ENCODE measurements at places on chromosomes 2 and 18.

GRCh38 chr18:7926526-7926925 lies 359.4 kb downstream of the PTPRM start:
- DNase-seq = no peak

- DNase-seq = no peak
These were observed 14.9 kb downstream of the SLC9A4 start for GRCh38 chr2:102487761-102488462.

- no peak for DNase-seq
These were observed 62.6 kb downstream of the TRPM8 start for GRCh38 chr2:233979748-233980147.

DNA sequence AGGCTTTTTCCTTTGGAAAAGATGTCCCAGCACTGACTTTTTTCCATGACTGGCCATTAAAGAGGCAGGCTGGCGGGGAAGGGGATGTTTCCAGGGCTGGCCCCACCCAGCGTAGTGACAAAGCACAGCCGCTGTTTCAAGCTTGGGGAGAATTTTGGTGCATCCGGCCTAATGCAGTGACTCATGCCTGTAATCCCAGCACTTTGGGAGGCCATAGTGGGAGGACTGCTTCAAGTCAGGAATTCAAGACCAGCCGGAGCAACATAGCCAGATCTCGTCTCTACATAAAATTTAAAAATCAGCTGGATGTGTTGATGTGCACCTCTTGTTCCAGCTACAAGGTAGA lies 78.0 kb upstream of the SH3BP4 start:
- no peak for DNase-seq

- DNase-seq = no peak
These were observed 149.7 kb downstream of the TXNL1 start for GRCh38 chr18:56488739-56489138.

GRCh38 chr2:172965433-172966212 lies 110.0 kb upstream of the MAP3K20 start:
- DNase-seq = no peak

GRCh38 chr2:237693291-237693994 lies 66.1 kb downstream of the LRRFIP1 start:
- DNase-seq = no peak

DNA sequence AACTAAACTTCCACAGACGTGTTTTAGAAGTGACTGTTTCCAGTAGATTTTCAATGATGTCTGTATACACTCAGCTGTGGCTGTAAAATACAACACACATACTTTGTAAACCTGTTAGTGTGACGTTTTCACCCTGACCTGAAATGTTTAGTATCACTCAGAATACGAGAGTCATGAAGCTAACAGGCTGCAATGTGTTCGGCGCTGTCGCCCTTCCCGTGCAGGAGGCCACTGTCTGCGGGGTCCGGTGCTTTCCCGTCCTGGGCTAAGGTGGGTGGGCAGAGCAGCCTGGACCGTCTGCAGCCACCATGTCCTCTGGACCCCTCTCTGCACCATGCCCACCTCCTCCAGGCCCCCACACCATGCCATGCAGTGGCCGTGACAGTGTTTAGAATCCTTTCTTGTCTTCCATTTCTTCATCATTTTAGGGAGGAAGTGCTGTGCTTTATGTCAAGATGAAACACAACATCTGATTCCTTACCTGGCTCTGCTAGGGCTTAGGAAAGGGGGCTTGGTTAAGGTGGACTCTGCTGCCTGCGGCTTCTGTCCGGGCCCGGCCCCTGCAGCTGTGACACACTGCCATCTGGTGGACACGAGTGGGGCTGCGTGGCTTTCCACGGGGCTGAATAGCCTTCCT lies 53.8 kb upstream of the RBM44 start:
- DNase-seq = peak; percentile 40

- DNase-seq = no peak
These were observed 12.0 kb downstream of the KCNK3 start for GRCh38 chr2:26704441-26704977.

DNA sequence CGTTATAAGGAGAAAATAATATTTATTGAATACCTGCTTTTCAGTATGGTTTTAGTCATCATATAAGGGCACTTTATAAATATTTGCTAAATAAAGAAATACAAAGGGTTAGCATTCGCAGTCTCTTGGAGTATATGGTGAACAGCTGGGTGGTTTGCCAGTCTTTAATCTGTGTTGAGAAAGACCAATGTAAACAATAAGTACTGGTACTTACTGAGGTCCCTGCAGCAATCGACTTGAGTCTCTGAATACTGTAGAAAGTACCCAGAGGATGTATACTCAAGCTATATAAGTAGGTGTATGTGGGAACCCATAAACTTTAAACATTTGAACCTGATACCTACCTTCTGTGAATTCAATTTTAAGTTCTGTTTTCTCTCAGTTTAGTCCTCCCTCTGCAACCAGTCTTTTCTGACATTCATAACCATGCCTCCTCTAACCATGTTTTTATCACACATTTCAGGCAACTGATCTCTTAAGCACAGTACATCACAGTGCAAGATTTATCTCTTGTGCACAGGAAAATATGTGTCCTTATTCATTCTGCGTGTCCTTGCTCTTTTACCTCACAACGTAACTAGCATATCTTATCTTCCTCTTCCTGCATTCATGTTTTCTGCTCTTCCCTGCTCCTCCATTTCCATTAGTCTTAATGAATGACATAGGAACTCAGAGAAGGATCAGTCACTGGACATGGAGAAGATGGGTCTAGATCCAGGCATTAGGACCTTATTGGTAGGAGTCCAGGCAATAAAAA lies 21.7 kb downstream of the C18orf63 start:
- no peak for DNase-seq

DNA sequence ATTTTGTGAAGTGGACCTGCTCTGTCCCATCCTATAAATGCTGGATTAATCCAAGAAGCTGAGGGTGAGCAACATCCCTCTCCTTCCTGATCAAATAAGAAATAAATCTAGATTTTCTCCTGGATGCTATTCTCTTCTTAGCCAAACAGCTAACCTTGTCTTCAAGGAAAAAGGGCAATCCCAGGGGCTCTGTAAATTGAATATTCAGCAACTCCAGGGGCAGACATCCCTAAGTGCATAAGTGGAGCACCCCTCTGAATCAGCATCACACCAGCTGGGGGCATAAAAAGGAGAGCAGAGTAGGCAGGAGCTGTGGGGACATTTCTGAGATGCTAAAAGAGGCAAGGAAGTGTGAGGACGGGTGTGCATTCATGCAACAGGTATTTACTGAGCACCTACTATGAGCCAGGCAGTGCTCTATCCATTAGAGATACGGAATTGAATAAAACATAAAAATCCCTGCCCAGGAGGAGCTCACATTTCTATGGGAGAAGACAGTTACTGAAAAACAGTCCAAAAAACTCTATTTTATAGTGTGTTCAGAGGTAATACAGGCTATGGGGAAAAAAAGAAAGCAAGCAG lies 2.8 kb upstream of the STEAP3 start:
- no peak for DNase-seq

DNA sequence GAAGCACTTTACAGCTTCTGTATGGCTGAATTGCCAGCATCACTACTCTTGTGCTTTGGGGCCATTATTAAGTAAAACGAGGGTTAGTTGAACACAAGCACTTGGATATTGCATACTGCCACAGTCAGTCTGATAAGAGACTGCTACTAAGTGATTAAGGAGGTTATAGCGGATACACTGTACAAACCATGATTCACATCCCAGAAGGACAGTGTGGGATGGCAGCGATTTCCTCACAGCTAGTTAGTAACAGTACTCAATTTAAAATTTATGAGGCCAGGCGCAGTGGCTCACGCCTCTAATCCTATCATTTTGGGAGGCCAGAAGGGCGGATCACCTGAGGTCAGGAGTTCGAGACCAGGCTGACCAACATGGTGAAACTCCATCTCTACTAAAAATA lies 2.6 kb upstream of the BMPR2 start:
- DNase-seq = no peak

- DNase-seq = no peak
These were observed 1.0 kb downstream of the IL1A start for GRCh38 chr2:112783187-112783714.

- no peak for DNase-seq
These were observed 48.9 kb downstream of the FRZB start for GRCh38 chr2:182817558-182817957.

- DNase-seq = no peak
These were observed 19.3 kb downstream of the PAIP2B start for GRCh38 chr2:71207601-71208000.

DNA sequence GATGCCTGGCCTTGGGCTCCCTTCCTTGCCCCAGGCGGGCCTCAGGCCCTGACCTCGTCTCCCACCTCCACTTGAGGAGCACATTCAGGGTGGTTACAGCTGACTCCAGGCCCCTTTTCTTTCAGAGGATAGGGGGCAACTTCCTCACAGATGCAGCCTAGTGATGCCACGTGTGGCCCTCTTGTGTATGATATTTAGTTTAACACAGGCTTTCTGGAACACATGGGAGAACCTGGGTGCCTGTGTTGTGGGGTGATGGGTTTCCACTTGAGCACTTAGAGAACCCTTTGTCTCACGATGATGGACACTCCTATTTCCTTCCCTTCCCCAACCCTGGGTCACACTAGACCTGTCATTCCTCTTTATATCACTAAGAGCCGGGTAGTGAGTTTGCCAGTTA lies 6.8 kb upstream of the KCNS3 start:
- DNase-seq = no peak

GRCh38 chr2:54077088-54077900 lies 38.1 kb upstream of the ACYP2 start:
- DNase-seq = no peak

DNA sequence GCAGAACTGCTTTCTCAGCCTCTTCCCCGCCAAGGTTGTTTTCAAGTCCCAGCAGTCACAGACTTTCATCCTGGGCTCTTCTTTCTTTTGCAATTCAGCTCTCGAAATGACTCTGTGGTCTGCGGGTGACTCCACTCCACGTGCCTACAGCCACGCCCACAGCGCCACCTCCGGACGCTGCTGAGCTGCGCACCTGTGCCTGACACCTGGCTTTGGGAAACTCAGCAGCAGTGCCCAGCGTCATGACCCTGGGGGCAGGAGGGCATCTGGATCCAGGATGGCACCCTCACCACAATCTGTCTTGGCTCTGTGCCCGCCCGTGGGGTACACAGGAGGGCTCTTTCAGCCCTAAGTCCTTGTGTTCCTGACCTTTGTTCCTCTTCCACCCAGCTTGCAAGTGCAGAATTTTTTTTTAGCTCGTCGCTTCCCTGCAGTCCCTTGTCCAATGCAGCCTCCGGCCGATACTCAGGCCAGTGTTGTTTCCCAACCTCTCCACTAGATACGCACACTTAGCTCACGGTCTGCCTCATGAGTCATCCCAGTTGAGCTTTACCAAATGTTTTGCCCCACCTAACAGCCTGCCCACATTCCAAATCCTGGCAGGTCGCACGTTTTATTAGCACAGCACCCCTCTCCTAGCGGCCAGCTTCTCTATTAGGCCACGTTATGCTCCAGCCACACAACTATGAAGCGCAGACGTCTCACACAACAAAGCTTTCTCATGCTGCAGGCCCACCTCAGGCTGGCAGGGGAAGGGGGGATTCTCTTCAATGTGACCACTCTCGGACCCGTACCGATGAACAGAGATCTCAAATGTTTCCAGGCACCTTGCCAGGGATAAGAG lies 6.5 kb upstream of the CAPN10 start:
- DNase-seq = peak; percentile 22

- DNase-seq = no peak
These were observed 62.1 kb downstream of the TMEM17 start for GRCh38 chr2:62443886-62444285.

DNA sequence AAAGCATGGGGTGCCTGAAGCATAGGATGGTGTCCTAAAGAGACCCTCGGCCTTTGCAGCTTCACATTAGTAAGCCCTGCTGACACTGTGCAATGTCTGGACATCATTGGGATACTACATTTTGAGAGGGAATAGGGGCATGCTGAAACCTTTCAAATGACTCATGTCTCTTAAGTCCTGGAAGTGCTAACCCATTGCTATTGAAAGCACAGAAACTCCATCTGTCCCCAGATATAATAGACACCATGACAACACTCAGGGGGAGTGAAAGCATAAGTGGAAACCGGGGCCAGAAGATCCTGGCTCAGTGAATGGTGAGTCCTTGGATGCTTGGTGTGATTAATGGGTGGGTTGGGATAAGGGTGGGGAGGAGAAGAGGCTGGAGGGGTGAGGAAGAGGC lies 595.5 kb upstream of the ID2 start:
- no peak for DNase-seq

DNA sequence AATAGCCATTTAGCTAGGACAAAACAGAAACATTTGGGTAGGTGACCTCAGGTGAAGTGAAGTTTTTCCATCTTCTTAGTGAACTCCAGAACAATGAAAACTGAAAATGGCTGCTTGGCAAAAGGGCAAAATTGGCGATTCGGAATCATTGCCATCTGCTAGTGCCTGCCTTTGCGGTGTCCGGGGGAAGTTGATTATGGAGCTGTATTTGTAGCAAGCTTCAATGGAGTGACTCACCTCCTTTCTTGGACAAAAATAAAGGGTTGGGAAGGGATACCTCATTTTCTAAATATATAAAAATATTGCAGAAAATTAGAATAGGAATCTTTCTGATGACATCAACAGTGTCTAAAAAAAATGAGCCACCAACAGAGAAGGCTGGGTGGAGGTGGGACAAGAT lies 460.5 kb downstream of the TGIF1 start:
- no peak for DNase-seq

DNA sequence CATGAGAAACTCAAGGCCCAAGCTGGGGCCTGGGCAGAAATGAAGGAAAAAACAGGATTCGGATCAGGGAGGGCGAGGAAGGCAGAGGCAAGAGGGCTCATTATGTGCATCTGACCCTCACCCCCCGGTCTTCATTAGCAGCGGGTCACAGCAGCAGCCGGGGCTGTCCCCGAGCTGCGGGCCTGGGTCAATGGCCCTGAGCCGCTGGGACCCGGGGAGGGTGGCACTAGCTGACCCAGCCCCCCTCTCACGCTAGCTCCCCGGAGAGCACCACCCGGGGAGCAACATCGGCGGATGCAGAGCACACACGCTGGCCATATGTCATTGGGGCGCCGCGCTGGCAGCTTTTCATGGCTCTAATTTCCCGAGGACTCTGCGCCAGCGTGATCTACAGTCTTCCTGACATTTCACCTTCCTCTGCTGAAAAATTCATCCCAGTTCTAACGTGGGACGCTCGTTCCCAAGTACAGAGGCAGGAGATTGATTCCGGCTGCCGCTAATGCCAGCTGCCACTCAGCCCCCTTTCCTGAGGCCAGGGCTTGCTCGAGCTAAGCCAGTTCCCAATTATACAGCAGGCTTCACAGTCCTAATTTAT lies 63.7 kb downstream of the EIPR1 start:
- no peak for DNase-seq

- DNase-seq = no peak
These were observed 449.8 kb upstream of the RGPD4 start for GRCh38 chr2:107376909-107377308.

DNA sequence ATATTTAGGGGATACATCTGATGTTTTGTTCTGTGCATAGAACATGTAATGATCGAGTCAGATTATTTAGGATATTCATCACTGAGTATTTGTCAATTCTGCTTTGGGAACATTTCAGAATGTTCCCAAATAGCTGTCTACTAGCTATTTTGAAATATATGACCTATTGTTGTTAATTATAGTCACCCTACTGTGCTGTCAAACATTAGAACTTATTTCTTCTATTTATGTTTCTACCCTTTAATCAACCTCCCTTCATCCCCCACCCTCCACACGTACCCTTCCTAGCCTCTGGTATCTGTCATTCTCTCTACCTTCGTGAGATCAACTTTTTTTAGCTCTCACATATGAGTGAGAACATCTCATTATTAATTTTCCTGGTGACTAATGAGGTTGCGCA lies 40.9 kb downstream of the ANKRD12 start:
- DNase-seq = no peak

GRCh38 chr2:213156717-213157116 lies 5.3 kb upstream of the IKZF2 start:
- DNase-seq = no peak

GRCh38 chr2:221216636-221217035 lies 355.5 kb downstream of the EPHA4 start:
- DNase-seq = no peak

Data from activated CD8-positive, alpha-beta memory T cell treated with anti-CD3 and anti-CD28 coated beads for 48 hours (primary cell).